A549 (cell line): ENCODE measurements at places on chromosomes 2 and 18.

GRCh38 chr18:68233018-68233417, 481.9 kb downstream of the TMX3 start:
- no peak for DNase-seq

DNA sequence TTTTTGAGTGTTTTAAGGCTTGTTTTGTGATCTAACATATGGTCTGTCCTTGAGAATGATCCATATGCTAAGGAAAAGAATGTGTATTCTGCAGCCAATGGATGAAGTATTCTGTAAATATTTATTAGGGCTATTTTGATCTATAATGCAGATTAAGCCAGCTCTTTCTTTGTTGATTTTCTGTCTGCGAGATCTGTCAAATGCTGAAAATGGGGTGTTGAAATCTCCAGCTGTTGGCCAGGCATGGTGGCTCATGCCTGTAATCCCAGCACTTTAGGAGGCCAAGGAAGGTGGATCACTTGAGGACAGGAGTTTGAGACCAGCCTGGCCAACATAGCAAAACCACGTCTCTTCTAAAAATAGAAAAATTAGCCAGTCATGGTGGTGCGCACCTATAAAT, 132.7 kb downstream of the DIS3L2 start:
- DNase-seq: no peak

DNA sequence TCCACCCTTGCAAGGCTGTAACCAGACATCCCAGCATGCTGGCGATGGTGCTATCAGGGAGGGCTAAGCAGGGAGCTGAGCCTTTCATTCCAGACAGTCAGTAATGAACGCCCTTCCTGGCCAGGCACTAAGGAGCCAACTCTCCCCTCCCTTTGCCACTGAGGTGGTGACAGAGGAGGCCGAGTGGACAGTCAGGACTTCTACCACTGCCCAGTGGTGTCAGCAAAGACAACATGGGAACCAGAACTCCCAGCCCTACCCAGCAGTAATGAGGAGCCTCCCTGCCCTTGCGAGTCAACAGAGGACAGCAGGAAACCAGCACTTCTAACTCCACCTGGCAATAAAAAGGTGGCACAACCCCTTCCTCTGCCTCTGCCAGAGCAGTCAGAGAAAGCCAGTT, 68.6 kb downstream of the ZAP70 start:
- DNase-seq: no peak

DNA sequence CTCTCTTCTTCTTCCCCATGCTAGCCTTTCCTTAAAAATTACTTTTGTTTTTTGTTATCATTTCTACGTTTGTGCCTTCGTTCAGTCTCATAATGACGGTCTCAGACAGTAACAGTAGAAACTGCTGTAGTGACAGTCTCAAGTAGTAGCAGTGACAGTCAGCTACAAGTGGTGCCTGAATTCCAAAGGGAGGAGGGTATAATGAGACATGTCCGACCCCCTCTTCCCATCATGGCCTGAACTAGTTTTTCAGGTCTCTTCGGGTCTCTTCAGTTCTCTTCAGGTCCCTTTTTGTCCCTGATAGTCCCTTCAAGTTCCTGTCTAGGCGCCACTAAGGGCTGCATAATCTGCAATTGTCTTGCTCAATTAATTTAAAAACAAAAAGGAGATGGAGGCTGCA, 12.6 kb downstream of the TMEM131 start:
- no peak for DNase-seq

GRCh38 chr18:56112984-56113383, 525.0 kb upstream of the TCF4 start:
- no peak for DNase-seq

DNA sequence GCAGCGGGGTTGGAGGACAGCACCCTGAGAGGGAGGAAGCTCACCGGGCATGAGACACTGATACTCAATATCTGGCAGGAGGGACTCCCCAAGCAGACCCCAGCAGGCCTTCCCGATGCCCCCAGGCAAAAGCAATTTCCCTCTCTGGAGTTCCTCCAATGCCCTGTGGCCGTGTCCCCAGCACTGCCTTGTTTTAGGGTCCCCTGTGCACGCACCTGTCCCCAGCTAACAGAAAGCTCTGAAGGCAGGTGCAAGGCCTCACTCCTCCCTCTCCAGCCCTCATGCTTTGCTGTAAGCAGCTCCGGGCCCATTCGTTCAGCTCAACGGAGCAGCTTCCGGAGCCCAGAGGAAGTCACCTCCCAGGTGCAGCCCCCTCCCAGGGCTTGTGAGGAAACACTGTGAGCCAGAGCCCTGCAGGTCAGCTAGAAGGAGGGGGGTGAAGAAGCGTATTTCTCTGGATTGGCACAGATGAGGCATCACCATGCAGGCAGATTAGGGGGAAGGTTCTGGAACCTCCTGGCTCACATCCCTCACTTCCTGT, 50.3 kb upstream of the ID2 start:
- no peak for DNase-seq

DNA sequence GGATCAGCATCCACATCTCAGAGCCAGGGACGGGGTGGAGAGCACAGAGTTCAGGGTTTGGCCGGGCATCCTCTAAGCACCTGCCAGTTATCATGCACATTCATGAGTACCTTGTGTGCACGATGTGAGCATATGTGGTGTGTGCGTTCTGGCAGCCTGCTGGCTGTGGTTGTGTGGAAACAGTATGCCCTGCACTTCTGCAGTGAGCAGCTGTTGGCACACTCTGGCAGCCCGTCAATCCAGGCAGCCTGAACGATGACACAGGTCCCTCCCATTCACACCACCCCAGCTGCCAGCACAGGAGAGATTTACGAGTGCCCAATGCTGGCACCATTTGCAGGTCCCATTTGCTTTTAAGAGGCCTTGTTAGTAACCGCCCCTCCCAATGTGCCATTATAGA, 74.2 kb downstream of the CD8B2 start:
- no peak for DNase-seq

- DNase-seq: no peak
Observed at GRCh38 chr18:24417480-24417879, 9.0 kb upstream of the IMPACT start.

- no peak for DNase-seq
Observed at GRCh38 chr18:2881088-2881839, 34.5 kb downstream of the EMILIN2 start.
